ENCODE measurements at places on chromosomes 3 and 15.
A peak's percentile ranks its signal among the peaks of the same experiment; 100 is the strongest.

DNA sequence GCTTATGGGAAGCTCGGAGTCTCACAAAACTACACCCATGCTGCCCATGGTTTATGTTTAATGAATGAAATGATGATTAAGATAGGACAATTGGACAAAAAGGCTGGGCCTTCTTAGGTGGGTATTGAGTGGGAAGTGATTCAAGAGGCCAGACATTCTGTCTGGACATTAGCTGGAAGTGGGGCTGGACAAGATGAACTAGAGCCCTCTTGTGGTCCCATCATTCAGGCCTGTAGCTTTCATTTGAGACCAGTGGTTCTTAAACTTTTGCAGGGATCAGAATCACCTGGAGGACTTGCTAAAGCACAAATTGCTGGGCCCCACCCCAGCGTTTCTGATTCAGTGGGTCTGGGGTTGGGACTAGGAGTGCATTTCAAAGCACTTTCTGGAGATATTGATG, 290.4 kb upstream of the CTDSPL start:
- DNase-seq, result no peak

DNA sequence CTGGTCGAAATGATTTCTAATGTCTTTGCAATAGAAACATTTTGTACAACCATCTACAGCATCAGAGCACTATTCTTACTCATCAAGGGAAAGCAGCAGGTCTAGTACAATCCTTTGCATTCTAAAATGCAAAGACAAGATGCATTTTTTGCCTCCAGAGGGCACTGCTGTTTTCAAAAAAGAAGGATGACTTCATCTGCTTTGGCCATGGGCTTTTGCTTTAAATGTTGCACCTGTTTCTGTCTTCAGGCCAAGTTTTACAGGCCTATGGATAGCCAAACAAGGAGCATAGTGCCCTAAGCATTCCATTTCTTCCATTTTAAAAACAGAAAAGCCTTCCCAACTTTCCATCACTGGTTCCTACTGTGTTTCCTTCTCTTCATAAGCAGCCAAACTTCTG, 3.4 kb downstream of the PARP9 start:
- peak; percentile 60 for DNase-seq

DNA sequence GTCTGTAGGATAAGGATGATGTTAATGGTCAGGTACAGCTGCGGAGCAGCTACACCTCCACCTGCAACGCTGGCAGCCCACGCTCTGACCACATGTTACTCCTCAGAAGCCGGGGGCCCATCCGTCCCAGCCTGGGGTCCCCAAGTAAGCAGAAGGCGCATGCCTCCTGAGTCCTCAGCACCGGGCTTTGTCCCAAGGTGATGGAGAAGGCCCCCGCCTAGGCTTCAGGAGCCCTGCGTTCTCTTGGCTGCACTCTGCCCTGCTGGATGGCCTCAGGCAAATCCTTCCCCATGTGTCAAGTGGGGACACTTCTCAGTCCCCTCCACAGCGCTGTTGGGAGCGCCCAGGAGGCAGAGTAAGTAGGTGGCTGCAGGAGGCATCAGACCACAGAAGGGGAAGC, 14.4 kb downstream of the STRA6 start:
- DNase-seq, result no peak

DNA sequence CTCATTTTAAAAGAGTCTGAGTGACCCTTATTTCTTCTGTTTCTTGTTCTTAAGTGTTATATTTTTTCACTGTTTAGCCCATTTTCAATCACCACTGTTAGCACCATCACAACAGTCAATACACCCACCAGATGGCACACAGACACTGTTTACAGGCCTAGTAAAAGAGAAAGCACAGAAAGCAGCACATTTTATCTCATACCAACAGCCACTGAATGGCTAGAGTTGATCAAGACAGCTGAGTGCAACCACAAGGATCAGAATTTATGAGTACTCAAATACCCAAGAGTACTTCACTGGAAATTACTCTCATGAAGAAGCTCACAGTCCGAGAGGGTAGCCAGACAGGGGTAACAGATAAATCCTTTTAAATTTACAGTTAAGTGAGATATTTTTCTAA, 127.0 kb downstream of the TFDP2 start:
- no peak for DNase-seq

DNA sequence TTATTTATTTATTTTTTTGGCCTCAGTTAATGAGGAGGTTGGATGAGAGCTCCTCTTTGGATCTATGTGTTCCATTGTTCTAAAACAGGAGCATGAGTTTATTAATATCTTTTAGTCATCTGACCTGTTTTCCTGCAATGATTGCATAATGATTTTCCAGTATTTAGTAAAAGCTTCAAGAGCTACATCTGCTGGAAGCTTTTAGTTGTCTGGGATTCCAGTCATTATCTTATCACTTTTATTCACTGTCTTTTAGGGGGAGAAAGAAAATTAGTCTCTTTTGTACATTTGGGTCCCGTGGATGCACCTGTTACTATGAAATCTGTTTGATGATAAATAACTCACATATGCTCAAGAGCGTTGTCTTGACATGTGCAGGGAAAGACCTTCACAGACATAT, 1270.0 kb downstream of the ROBO1 start:
- no peak for DNase-seq

- DNase-seq, result no peak
Observed at GRCh38 chr3:64138656-64139375, 86.5 kb downstream of the PRICKLE2 start.

DNA sequence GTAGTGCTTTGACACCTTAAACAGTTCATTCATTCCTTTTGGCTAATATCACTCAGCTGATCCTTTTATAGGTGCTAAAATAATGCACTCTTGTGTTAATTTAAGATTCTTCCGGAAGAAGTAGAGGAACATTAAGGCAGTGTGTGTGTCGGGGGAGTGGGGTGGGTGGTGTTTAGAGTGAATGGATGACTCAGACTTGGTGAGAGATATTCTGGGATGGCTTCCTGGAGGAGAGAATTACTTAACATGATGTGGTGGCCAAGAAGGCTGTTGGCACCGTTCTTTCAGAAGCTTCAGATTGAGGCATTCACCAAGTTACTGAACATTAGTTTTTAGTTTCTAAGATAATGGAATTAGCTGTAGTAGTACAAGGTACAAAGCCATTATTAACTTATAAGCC, 125.6 kb upstream of the ROPN1 start:
- DNase-seq, result no peak

DNA sequence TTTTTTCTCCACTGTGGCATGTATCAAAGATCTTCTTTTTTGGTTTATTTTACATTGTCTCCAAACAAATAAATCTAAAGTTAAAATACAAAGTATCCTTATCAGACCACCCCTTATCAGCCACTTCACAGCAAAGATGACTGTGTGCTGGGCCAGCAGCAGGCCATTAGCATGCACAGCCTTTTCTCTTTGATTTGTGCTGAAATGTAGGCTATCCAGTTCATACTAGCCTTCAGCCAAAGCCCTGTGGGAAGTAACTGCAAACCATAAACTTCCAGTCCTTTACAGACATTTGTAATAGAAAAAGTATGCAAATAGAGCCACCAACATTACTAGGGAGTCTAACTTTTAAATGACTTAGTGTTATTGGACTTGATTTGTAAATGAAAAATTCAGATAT, 816.3 kb downstream of the FHIT start:
- DNase-seq, result no peak

DNA sequence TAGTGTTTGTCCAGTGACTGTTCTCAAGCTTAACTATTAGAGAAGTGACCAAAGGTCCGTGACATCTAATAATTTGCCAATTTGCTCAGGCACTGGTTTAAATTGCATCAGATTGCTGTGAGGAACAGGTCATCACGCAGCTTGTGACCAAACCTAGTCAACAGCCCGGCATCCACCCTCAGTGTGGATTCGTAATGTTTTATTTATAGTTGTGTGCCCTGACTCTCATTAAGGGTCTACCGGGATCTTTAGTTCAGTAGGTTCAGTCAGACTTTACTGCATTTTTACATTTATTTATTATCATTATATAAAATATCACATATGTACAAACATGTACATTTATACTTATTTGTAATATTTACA, 46.4 kb upstream of the PGPEP1L start:
- no peak for DNase-seq

DNA sequence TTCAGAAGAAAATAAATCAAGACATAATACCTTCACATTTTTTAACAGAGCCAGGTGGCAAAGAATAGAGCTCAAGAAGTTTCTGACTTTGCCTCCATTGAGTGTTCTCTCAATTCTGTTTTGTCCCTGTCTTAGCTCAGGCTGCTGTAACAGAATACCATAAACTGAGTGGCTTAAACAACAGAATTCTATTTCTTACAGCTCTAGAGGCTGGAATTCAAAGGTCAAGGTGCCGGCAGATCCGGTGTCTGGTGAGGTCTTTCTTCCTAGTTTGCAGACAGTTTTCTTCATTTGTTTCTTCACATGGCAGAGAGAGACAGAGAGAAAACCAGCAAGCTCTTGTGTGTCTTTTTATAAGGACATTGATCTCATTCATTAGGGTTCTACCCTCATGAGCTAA, 25.6 kb downstream of the IQCH start:
- DNase-seq, result no peak

Measured in HL-60 (cell line).